ENCODE measurements at places on chromosomes 1 and 21.

DNA sequence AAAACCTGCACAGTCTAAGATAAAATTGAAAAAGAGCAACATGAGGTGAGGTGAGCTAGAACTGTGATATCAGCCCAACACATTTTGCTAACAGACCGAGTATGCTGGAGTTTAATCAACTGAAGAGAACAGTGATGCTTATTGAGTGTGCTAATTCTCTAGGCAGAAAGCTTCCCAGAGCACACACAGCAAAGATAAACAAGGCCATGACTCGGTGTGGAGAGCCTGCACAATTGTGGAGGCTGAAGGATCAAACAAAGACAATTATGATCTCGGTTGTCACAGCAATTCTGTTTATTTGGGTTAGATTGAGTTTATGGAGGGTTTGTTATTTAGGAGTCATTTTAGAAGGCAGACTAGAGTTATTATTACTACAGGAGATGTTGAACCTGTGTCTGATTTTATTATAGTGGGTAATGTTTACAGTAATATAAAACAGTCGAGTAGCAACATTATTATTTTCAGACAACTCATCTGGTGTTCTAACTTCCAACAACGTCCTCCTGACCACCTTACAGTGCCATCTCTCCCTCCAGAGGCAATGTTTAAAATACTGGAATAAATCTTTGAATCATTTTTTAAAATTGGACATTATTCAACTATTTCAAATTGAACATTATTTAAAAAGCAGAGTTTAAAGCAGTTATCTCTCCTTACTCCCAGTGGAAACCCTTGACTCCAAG is 40.2 kb downstream of the DPT start:
- DNase-seq = no peak

GRCh38 chr1:167452483-167452882 is 65.8 kb downstream of the CD247 start:
- DNase-seq = no peak

- DNase-seq = no peak
Observed at GRCh38 chr1:33878392-33878791, 14.5 kb downstream of the HMGB4 start.

- DNase-seq = no peak
Observed at GRCh38 chr1:86114236-86114635, 42.3 kb downstream of the COL24A1 start.

GRCh38 chr1:200480964-200481363 is 71.1 kb upstream of the ZNF281 start:
- no peak for DNase-seq

DNA sequence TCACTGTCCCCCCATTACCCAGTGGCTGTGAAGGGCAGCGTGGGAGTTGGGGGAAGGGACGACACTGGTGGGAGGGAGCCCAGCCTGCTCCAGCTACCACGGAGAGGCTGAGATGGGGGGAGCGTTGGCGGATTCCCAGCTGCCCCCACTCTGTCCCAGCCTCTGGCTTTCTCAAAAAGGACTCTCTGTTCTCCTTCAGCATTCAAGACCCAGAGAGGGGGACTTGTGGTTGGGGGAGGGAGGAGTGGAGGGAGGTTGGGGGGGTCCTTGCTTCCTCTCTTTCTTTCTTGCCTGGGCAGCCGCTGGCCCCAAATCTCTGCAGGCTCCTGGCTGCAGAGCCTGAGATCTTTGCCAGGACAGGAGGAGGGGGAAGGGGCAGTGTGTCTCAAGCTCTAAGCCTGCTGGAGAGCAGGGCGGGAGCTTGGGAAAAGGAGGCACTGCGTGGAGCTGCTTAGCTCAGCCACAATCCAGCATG is 2.2 kb downstream of the ATP1A2 start:
- DNase-seq = no peak

- DNase-seq = no peak
Observed at GRCh38 chr1:41892301-41892781, 26.4 kb downstream of the HIVEP3 start.

GRCh38 chr1:90534116-90534515 is 183.0 kb downstream of the BARHL2 start:
- DNase-seq = no peak

GRCh38 chr1:226577401-226578180 is 29.0 kb downstream of the STUM start:
- DNase-seq = no peak

- DNase-seq = no peak
Observed at GRCh38 chr1:151512326-151512725, 1.1 kb downstream of the CGN start.
